CD4-positive, CD25-positive, alpha-beta regulatory T cell (primary cell): ENCODE measurements at places on chromosomes 1 and 21.

GRCh38 chr1:208137193-208137592 is 107.0 kb downstream of the PLXNA2 start:
- no peak for DNase-seq

DNA sequence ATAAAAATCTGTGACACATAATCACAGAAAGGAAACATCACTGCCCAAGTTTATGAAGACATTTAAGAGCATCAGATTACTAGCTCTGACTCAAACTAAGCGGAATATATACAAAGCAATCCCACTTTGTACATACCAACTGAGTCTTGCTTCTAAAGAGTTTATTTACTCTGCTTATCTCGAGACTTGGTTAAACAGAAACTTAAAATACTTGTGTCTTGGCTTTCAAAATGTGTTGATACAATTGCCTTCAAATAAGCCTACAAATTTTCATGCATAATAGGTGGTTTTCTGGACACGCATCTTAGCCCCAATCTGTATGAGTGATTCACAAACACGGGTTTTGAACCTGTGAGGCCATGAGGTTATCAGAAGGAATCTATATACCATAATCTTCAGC is 21.0 kb downstream of the CD160 start:
- no peak for DNase-seq

DNA sequence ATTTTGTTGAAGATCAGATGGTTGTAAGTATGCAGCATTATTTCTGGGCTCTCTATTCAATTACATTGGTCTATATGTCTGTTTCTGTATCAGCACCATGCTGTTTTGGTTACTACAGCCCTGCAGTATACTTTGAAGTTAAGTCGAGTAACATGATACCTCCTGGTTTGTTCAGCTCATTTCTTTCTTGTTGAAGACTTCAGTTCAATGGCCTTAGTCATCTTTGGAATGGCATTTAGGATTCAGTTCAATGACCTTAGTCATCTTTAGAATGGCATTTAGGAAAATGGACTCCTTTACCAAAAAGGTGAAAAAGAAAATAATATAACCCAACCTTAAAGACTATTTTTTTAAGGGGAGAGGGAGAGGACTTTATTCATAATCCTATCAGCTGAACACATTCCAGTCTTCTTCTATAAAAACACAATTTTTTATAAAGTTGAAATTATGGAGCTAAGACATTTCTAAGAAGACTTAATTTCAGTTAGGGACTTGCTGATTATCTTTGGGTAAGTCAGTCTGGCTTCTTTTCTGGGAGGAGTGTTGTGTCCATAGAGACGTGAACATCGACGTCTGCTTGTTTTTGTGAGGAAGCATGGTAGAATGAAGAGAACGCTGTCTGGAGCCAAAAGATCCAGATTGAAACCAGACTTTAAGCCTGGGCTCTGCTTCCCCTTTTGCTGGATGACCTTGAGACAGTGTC is 48.3 kb downstream of the DDR2 start:
- no peak for DNase-seq

GRCh38 chr1:81877940-81878339 is 77.2 kb downstream of the ADGRL2 start:
- no peak for DNase-seq

DNA sequence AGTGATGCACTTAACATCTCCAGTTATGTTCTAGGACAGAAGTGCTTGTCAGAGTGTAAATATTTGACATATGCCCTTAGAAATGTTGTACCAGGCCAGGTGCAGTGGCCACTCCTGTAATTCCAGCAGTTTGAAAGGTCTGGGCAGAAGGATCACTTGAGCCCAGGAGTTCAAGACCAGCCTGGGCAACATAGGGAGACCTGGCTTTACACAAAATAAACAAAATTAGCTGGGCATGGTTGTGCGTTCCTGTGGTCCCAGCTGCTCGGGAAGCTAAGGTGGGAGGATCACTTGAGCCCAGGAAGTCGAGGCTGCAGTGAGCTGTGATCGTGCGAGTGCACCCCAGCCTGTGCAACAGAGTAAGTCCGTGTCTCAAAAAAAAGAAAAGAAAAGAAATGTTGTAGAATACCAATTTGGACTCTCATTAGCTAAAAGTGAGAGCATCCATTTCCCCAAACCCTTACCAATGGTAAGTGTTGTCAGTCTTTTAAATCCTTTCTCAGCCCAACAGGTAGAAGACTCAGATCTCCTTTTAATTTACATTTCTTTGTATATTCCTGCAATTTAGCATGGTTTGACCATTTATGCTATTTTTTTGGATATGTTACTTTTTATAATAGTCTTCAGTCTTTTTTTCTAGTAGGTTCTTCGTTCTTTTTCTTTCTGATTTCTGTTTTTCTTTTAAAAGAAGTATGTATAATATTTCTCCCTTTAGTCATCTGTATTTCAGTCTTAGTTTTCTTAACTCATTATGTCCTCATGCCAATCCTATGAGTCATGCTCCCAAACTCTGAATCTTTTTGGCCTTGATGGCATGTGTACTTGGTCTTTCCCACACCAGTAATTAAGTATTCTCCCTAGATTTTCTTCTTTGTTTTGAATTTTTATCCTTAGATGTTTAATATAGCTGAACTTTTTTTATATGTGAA is 74.4 kb downstream of the CAMTA1 start:
- no peak for DNase-seq

DNA sequence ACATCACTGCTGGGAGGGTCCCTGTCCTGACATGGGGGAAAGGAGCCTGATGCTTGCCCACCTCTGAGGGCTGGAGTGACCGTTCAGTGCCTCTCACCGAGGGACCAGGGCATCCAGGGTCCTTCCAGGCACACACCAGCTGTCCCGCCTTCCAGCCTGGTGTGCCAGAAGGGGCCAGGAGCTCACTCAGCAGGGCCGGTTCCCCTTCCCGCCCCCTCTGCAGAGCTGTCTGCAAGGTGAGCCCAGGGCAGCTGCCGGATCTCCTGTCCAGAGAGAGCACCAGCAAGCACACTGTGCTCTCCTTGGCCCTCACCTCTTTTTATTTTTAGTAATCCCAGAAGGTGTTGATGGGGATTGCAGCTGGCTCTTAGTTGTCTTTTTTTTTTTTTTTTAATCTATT is 16.9 kb downstream of the H6PD start:
- no peak for DNase-seq

- no peak for DNase-seq
Observed at GRCh38 chr1:75484789-75485188, 126.1 kb downstream of the SLC44A5 start.

DNA sequence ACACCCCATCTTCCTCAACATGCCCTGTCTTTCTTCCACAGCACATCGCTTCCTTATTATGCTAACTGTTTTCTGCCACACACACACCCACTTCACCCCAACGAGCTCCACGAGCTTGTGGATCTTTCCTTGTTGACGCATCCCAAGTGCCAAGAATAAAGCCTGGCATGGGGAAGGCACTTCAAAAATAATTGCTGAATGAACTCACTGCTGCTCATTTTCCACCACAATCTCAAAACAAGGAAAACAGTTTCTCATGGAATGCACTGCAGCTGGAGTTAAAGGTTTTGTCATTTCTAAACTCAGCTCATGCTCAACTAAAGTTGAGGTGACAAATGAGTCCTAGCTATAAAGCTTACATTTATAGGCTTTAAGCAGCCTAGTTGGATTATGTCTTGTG is 86.0 kb downstream of the TIAM1 start:
- DNase-seq, result no peak

DNA sequence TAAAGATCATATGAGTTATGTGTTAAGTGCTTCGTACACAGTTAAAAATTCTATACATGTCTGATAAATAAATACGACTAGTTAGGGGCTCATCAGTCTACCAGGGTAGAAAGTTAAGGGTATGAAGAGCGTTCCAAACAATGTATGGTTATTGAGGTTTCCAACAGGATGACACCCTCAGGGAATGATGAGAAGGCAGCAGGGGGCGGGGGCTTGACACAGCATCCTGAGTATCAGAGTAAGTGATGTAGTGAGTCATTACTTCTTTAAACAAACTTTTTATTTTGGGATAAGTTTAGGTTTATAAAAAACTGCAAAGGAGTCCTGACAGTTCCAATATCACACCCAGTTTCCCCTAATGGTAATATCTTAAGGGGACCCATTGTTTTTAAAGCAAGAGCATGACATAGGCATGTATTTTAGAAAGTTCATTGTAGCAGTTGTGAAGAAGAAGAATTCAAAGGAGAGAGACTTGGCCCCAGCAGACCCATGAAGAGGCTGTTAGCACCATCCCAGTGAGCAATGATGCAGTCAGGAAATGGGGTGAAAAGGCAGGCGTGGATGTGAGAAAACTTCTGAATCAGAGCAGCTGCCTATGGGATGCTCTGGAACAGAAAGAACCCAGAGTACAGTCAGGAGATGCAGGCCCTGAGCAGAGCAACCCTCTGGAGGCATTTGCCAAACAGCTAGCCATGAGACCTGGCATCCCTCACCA is 15.0 kb upstream of the PSMB2 start:
- no peak for DNase-seq

DNA sequence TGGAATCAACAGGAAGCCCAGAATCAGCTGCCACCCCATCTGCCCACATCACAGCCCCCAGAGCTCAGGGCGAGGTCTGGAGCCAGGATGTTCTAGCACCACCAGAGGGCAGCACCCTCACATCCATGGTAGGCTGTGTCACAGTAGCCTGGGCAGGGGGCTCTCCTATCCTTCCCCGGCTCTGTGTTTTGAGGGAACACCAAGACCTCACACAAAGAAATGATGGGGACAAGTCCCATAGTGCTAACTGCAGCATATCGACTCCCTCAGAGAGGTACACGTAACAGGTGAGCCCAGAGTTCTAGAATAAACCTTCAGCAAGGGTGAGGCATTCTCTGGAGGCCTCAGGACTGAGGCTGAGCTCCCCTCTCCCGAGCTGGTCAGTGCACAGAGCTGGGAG is 2.3 kb upstream of the KCNC4 start:
- DNase-seq, result peak; percentile 83

DNA sequence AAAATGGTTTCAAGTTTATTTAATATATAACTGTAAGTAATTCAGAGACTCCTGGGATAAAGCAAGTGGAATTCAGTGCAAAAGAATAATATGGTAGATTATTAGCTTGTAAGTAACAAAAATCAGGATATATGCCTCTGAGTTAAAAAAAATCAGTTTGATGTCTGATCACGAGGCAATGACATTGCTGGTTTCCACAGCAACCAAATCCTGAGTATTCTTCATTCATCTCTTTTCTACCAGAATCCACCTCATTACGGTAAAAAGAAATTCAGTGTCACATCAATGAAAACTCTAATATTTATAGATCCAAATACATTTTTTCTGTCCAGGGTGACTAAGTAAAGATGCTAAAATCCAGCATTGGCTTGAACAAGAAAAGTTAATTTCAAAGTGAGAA is 642.3 kb upstream of the TMPRSS15 start:
- DNase-seq, result no peak

DNA sequence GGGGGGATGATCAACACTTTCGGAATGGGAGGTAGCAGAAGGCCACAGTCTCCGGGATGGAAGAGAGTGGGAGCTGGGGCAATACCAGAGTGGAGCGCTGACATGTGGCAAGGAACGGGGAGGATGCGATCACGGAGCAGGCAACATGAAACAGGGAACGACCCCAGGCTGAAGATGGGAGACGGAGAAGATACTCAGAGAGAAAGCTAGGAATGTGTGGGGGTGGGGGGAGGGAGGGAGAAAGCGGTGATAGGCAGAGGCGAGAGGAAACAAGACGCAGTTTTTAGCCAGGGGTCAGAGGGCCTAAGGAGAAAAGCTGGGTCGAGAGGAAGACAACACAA is 577 bp downstream of the RAB3GAP2 start:
- DNase-seq, result peak; percentile 3

GRCh38 chr1:197451381-197451780 is 183.3 kb downstream of the CRB1 start:
- no peak for DNase-seq

DNA sequence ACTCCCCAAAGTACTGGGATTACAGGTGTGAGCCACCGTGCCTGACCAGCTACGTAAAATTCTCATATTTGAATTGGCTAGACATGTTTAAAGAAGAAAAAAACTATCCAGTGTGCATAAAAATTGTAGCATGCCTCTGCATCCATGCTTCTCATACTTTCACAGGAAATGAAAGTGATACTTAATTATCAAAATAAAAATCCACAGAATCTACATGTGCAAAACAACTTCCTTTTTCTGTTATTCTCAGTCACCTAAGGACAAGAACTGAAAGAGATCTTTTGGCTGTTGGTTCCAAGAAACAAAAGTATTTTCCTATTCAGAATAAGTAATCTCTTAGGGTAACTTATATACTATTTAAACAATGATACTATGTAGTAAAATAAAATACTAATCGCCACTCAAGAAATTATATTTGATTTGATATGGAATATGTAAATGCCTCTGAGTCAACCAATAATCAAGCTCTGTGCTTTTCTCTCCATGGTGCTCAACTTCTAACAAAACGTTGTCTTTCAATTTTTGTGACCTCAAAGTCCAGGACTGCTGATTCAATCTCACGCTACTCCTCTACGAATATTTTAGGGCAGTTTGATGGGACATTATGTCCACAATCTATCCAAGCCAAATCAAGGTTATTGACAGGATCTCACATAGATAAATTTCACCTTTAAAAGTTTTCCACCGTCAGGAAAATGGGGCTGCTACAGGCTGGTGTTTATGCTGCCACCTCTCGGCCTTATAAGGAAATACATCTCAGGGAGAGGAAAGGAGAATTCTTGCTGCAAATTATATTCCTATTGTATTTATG is 102.7 kb downstream of the ZNF281 start:
- no peak for DNase-seq

DNA sequence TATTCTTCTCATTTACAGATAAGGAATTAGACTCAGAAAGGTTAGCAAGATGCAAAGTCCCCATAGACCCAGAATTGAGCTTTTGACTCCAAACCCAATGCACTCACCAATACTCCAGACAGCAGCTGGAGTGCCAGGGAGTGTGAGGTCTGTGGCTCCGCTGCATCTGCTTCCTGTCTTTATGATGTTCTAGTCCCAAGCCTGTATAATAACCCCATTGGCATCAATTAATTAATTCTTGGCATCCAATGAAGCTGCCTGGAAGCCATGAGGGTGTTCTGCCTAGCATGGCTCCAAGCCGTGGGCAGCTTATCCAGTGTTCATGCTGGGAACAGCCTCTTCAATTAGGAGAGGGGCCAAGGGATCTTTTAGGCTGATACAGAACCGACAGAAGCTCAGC is 188.7 kb downstream of the GIPC2 start:
- no peak for DNase-seq

DNA sequence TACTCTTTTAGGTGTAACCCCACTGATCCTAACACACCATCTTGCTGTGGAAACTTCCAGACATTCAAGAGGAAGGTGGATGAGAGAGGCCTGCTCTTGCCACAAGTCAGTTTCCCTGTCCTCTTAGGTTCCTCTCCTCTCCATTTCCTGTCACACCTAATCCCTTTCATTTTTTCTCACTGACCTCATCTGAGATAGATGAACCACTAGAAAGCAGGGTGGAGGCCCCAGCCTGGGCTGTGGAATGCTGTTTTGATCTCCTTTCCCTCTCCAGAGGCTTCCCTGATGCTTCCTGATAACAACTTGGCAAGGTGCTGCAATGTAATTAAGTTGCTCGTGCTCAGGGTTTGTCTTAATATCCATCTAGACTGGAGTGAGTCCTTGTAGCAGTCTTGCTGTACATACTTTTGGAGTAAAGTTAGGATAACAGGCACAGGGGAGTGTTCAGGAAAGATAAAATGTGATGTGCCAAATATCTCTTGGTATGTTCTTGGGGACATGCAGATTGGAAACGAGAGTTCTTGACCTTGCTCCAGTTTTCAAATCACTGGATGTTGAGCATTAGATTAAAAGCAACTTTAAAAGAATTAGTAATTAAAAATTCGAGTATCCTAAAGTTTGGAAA is 11.2 kb downstream of the LRRC42 start:
- no peak for DNase-seq
